ENCODE measurements at places on chromosomes 13 and 19. TPM values are rescaled to one million over a fixed set of nuclear protein-coding genes. Genes with fewer than 3 reads are reported as not detected.

MBD3L2 gene
- total RNA-seq, result not detected

SLC7A9 gene
- not detected for total RNA-seq

GPR4 gene
- total RNA-seq, result 0.73 TPM

NPHS1 gene
- not detected for total RNA-seq

SPACA4 gene
- total RNA-seq, result not detected

FXYD1 gene
- total RNA-seq, result 0.44 TPM

VN1R4 gene
- not detected for total RNA-seq

GDF15 gene
- 37.7 TPM for total RNA-seq

ZNF571 gene
- 2.3 TPM for total RNA-seq

NLRP9 gene
- total RNA-seq, result not detected
